ENCODE measurements at places on chromosomes 4 and X.

DNA sequence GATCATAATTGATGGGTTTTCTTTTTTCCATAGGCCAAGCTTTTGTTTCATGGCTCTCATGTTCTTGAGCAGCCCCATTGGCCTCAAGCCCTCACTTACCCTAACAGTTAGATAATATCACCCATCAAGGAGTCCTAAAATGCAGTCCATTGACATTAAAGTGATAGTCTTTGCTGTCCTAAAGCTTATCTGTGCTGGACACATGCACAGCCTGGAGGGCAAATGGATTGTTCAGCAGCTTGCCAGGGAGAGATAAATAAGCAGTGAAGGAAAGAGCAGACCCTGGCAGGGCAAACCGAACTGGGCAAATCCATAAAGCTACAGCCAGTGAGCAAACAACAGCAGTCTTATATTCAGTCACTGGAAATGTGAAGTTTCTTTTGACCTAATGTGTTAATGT lies 199.6 kb upstream of the MID1 start:
- no peak for DNase-seq

- peak; percentile 16 for DNase-seq
Measured at GRCh38 chr4:98930311-98930865, 1.5 kb upstream of the EIF4E start.

GRCh38 chr4:147583876-147584275 lies 33.3 kb upstream of the TMEM184C start:
- DNase-seq: no peak

GRCh38 chrX:114127411-114128025 lies 456.4 kb upstream of the HTR2C start:
- DNase-seq: no peak

GRCh38 chr4:13615161-13615560 lies 12.4 kb downstream of the BOD1L1 start:
- DNase-seq: peak; percentile 32

GRCh38 chr4:179164267-179164999 lies 1722.2 kb upstream of the AGA start:
- no peak for DNase-seq

- DNase-seq: no peak
Measured at GRCh38 chrX:9233141-9233540, 199.2 kb upstream of the FAM9B start.
